Activated CD8-positive, alpha-beta T cell treated with anti-CD3 and anti-CD28 coated beads for 36 hours (primary cell): ENCODE measurements at places on chromosomes 1 and 21. TPM values are rescaled to one million over a fixed set of nuclear protein-coding genes. Genes with fewer than 3 reads are reported as not detected.

- peaks cover 34% of the 10 kb centered on the region for H3K36me3 ChIP-seq
- no peak overlapping the region for H3K4me3 ChIP-seq
- H3K27me3 ChIP-seq: no peaks in the 10 kb centered on the region
- DNase-seq: no peak
Measured at GRCh38 chr1:230188826-230189225, 121.8 kb downstream of the GALNT2 start.

The CASQ2 gene
- total RNA-seq: not detected

GRCh38 chr1:75423616-75424015 lies 187.3 kb downstream of the SLC44A5 start:
- no peak overlapping the region for H3K4me3 ChIP-seq
- H3K27ac ChIP-seq: no peak overlapping the region
- no peaks in the 10 kb centered on the region for H3K36me3 ChIP-seq
- H3K4me1 ChIP-seq: no peaks in the 10 kb centered on the region
- no peaks in the 10 kb centered on the region for H3K27me3 ChIP-seq
- DNase-seq: no peak

DNA sequence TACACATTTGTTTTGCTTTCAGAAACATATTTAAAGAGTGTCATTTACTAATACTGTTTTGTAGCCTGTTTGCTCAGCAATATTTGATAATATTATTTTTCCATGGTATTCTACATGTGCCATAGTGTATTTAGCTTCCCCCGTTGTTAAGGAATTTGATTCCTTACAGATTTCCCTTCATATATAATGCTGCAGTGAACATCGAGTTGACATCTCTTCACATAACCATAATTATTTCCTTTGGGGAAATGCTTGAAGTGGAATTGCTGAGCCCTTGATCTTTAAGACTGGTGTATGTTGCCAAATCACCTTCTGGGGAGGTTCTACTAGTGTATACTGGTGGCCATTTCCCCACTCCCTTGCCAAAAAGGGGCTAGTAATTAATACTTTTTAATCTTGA lies 42.6 kb downstream of the FAM163A start:
- H3K27ac ChIP-seq: no peak overlapping the region
- no peaks in the 10 kb centered on the region for H3K4me1 ChIP-seq
- peaks cover 3% of the 10 kb centered on the region for H3K27me3 ChIP-seq
- DNase-seq: no peak
- no peak overlapping the region for H3K4me3 ChIP-seq

- no peak overlapping the region for H3K27ac ChIP-seq
- no peak for DNase-seq
- H3K27me3 ChIP-seq: peaks cover 5% of the 10 kb centered on the region
- H3K4me1 ChIP-seq: no peaks in the 10 kb centered on the region
Measured at GRCh38 chr1:12709696-12710095, 6.2 kb upstream of the AADACL3 start.

DNA sequence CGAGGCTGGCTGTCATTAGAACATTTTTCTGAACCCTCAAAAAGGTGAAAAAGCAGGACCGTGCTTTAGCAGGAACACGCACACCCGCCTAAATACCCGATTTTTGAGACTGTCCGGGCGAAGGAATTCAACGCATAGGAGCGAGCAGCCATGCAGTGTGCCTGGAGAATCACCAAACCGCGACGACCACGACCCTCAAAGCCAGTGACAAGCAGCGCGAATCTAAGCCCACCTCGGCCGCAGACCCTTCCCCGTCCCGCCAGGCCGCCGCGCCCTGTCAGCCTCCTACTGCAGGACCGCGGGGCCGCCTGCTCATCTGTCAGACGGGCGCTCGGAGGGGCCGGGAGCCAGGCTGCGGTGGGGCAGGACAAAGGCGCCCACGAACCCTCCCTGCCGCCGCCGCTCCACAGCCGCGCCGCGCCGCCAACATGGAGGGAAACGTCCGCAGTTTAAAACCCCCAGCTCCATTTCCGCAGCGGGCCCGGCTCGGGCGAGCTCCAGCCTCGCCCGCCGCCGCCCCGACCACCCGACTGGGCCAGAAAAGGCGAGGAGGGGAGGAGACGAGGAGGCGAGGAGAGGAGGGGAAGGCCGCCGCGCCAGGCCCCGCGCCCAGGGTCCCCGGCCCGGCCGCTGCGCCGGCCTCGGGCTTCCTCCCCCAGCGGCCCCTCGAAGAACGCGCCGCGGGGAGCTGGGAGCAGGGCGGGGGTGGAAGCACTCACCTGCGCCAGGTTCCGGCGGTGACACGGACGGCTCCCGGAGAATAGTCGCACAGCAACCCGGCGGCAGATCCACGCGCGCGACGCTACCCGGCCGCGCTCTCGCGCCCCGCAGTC lies at the start of gene LBR:
LBR (minus strand) TSS at position 804 of the 833 bp plus-strand sequence. CDS start 3,963 bp downstream, outside the sequence.
- peak; percentile 41 for DNase-seq
- H3K4me1 ChIP-seq: peaks cover 54% of the 10 kb centered on the region
- H3K36me3 ChIP-seq: peaks cover 28% of the 10 kb centered on the region
- H3K27me3 ChIP-seq: no peaks in the 10 kb centered on the region
- peak within 1 kb of the TSS; percentile 93 for H3K27ac ChIP-seq

GRCh38 chr1:55507578-55507931 lies 292.4 kb upstream of the USP24 start:
- no peak overlapping the region for H3K4me3 ChIP-seq
- H3K36me3 ChIP-seq: no peaks in the 10 kb centered on the region
- H3K27me3 ChIP-seq: peaks cover 7% of the 10 kb centered on the region
- H3K27ac ChIP-seq: no peak overlapping the region
- no peaks in the 10 kb centered on the region for H3K4me1 ChIP-seq

DNA sequence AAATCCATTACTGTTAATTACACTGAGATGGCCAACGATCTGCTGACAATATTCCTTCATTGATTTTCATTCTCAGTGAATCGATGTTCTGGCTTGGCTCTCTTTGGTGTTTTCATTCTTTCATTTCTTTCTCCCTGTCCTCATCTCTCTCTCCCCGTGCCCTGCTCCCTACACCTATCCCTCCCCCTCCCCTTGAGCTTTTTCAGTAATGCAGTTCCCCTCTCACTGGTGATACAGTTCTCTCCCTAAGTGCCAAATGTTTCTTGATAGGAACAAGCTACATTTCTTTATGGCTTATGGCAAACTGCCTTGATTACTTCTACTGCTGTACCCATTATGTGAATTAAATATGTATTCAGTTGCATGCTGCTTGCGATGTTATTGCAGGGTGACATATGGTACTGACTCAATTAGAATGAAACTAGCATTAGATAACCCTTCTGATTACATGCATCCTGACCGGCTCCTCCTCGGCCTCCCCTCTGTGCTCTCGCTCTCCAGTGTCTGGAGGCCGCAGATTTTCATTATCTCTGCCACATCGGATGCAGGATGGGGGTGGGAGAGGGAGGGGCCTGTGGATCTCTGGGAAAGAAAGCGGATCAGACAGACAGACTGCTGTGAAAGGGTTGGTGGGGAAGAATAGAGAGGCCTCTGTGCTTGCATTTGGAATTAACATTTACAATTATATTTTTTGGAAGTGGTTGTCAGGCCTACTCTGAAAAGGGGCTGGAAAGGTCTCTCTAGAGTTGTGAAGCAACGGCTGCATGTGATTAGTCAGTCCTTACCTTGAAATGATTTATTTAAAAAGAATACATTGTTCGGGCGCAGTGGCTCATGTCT lies 130.9 kb downstream of the PBX1 start:
- peaks cover 2% of the 10 kb centered on the region for H3K27me3 ChIP-seq
- no peak for DNase-seq
- no peaks in the 10 kb centered on the region for H3K4me1 ChIP-seq
- H3K36me3 ChIP-seq: no peaks in the 10 kb centered on the region
- H3K4me3 ChIP-seq: no peak overlapping the region

DNA sequence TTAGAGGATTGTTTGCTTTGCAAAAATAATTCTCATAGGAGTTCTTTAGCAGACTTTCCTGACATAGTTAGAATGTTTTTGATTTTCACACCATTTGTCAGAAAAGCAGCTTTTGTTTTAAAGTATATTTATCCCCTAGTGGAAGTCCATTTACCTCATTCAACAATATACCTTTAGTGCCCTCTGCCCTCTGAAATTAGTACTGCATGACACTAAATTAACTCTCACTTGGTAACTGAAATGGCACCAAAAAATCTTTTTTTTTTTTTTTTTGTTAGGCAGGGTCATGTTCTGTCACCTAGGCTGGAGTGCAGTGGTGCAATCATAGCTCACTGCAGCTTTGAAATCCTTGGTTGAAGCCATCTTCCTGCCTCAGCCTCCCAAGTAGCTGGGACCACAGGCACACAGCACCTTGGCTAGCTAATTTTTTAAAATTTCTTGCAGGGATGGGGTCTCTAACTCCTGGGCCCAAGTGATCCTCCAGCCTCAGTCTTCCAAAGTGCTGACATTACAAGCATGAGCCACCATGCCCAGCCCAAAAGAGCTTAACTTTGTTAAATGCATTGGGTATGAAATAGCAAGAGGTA lies 13.6 kb downstream of the LRRC42 start:
- H3K4me3 ChIP-seq: no peak overlapping the region
- H3K36me3 ChIP-seq: peaks cover 18% of the 10 kb centered on the region
- DNase-seq: peak; percentile 15
- H3K27me3 ChIP-seq: no peaks in the 10 kb centered on the region

- no peak overlapping the region for H3K27ac ChIP-seq
- no peaks in the 10 kb centered on the region for H3K36me3 ChIP-seq
- DNase-seq: no peak
- no peak overlapping the region for H3K4me3 ChIP-seq
Measured at GRCh38 chr1:30314591-30314990, 408.8 kb downstream of the MATN1 start.

- no peak overlapping the region for H3K27ac ChIP-seq
- H3K4me1 ChIP-seq: no peaks in the 10 kb centered on the region
- H3K4me3 ChIP-seq: no peak overlapping the region
Measured at GRCh38 chr1:58162952-58163550, 383.5 kb downstream of the OMA1 start.

DNA sequence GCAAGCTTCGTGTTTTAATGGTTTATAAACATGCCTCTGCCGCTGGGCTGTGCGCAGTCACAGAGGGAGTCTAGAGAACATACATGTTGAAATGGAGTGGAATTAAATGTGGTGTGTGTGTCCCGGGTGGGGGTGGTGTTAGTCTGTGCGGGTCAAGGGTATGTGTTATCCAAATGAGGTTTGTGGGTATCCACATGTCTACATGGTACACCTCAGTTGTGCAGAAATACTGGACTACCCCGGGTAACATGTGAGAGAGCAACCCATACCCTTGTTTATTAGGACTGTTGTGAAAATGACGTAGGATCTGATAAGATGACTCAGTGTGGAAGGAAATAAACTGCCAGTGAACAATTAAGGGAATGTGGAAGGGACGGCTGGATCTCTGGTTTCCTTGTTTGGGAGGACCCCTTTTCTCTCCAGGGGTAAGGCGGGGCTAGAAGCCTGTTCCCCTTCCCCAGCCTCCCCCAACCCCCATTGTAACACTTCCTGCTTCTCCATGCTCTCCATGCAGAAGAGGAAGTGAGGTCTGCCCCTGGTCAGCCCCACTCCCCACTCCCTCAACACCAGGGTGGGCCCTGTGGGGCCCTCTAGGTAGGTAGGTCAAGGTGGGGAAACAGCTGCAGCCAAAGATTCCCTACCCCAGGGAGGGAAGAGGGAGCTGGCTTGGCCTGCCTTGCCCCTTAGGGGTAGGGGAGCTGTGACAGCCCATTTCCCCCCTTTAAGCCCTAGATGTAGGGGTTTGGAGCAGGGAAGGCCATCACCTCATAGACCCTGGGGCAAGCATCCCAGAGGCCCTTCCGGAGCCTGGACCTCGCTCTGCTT lies 690 bp downstream of the EPS8L3 start:
- no peaks in the 10 kb centered on the region for H3K27me3 ChIP-seq
- H3K4me1 ChIP-seq: no peaks in the 10 kb centered on the region
- no peaks in the 10 kb centered on the region for H3K36me3 ChIP-seq
- H3K27ac ChIP-seq: no peak overlapping the region
- DNase-seq: no peak

- H3K27ac ChIP-seq: no peak overlapping the region
- H3K4me3 ChIP-seq: no peak overlapping the region
- peaks cover 2% of the 10 kb centered on the region for H3K36me3 ChIP-seq
- H3K27me3 ChIP-seq: no peaks in the 10 kb centered on the region
- no peak for DNase-seq
- H3K4me1 ChIP-seq: peaks cover 13% of the 10 kb centered on the region
Measured at GRCh38 chr21:42248783-42249597, 30.1 kb downstream of the ABCG1 start.
